ENCODE measurements at places on chromosomes 3 and 15.

- DNase-seq = no peak
These were observed 18.7 kb upstream of the LPP start for GRCh38 chr3:188135271-188135670.

DNA sequence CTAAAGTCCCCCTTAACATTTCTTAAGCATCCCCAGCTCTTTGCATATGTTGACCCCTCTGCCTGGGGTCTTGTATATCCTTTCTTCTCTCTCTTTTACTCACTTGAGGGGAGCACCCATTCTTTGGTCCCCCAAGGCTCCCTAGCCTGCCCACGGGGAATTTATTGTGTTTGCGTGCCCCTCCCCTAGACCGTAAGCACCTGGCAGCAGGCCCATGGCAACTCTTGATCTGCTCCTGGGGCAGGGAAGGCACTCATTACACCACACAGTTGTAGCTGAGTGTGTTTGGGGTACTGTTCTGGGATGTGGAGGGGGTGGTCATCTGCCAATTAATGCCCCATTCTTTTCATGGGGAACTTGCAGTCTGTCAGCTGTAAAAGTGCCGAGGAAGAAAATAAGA lies 27.3 kb upstream of the SMAD6 start:
- no peak for DNase-seq

- DNase-seq = no peak
These were observed 24.7 kb downstream of the CTDSPL start for GRCh38 chr3:37886395-37886794.

GRCh38 chr3:14096742-14097141 lies 27.9 kb downstream of the CHCHD4 start:
- DNase-seq = no peak

DNA sequence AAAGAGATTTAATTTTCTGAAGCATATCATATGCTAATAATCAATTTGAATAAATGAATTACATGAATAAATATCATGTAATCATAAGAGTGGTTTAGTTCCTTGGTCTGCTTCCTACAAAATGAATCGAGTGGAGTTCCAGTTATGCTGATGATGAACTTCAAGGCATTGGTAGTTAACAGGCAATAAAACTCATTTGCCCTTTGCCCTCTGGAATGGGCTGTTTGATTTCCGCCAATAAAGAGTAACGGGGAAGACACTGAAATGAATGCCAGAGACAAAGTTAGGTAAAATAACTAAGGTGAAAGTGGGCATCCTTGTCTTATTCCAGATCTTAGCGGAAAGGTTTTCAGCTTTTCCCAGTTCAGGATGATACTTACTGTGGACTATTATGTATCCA lies 90.1 kb downstream of the C3orf38 start:
- DNase-seq = no peak

DNA sequence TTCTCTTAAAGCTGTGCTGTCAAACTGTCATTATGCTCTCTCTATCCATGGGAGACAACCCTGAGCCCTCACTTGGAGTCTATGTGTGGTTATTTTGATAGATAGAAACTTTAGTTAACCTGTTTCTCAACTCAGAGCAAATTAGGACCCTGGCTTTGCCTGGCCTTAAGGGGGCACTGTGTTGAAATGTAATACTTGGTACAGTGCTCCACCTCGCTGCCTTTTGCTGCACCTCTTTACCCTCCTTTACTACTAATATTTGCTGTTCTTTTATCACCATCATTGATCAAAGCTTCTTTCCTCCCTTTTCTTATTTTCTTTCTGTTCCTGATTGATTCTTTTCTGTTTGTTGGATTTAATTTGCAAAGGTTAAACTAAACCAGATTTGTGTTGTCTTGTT lies 34.3 kb downstream of the STT3B start:
- no peak for DNase-seq

- DNase-seq = no peak
These were observed 48.2 kb downstream of the SPATA12 start for GRCh38 chr3:57108684-57109083.

DNA sequence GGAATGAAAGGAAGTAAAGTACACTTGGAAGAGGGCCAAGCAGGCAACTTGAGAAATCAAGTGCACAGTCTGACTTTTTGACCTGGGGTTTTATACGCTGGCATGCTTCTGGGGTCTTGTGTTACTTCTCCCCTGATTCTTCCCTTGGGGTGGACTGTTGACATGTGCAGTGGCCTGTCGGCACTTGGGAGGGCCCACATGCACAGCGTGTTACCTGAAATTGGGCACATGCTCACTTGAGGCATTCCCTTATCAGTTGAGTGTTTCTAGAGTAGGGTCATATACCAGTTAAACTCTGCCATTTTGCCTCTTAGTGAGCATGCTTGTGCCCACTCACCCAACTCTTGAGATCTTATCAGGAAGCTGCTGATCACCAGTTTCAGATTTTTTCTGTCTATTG lies 329.1 kb upstream of the SOX2 start:
- no peak for DNase-seq

DNA sequence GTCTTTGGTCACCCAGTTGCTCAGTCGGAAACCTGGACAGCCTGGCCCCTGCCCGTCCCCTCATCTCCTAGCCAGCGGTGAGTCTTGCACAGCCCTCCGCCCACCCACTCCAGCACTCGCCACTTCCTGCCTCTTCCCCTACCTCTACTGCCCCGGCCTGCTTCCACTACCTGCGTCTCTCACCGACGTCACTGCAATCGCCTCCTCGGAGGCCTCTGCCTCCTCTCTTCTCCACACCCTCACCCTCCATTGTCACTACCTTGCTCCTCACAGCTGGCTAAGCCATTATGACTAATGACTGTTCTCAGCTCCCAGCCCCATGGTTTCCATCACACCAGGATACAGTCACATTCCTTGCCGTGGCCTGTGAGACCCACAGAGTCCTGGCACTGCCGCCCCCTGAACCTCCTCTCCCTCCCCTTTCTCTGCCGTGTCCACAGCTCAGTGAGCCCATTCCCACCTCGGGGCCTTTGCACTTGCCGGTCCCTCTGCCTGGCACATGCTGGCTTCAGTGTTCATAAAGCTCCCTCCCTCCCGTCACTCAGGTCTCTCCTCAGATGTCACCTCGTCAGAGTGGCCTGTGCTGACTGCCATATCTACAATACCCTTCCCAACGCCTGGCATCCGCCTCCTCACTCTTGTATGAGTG lies 104.8 kb downstream of the FBLN2 start:
- DNase-seq = no peak

GRCh38 chr3:119314821-119315220 lies 20.6 kb downstream of the ARHGAP31 start:
- DNase-seq = no peak

- DNase-seq = peak; percentile 95
These were observed at the start of the genes EAF2 and IQCB1 for GRCh38 chr3:121834671-121835464. Gene EAF2, plus strand, starts transcription at chr3:121835209. Its CDS starts 77 bp downstream, at chr3:121835286. Gene IQCB1, minus strand, starts transcription at chr3:121835060. Its CDS starts 6,100 bp downstream, at chr3:121828960.

Measured in kidney glomerular epithelial cell (primary cell).